ENCODE measurements at places on chromosomes 4 and X.

DNA sequence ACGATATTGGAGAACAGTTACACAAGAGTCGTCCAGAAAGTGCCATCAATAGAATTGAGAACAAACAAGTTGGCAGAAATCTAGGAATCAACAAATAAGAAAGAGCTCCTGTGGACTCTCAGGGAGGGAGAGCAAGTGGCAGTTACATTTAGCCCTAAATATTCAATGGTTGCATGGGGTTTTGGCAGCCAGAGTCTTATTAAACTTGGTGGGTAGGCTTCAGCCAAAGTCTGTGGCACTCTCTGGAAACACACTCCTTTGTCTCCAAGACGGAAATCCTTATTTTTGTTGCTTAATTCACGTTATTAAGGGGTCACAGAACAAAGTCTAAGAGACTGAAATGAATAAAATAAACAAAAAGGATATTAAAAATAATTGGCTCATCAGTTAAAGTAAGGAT, 742.2 kb upstream of the ATOH1 start:
- no peak for DNase-seq

DNA sequence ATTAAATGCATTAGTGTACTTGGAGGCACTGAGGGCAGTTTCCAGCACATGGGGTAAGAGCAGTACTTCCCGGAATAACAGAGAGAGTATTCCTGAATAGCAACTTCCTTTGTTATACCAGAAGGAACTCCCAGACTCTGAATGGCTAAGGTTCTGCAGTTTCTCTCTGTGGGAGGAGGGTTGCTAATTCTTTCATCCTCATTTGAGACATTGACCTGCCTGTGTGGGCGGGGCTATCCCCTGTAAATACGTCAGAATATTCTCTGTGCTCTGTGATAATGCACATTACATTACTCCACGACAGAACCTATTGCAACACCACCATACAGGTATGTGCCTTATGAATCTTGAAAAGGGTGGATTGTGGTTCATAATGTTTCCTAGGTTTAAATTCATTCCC, 52.7 kb downstream of the SPINK2 start:
- DNase-seq, result no peak

DNA sequence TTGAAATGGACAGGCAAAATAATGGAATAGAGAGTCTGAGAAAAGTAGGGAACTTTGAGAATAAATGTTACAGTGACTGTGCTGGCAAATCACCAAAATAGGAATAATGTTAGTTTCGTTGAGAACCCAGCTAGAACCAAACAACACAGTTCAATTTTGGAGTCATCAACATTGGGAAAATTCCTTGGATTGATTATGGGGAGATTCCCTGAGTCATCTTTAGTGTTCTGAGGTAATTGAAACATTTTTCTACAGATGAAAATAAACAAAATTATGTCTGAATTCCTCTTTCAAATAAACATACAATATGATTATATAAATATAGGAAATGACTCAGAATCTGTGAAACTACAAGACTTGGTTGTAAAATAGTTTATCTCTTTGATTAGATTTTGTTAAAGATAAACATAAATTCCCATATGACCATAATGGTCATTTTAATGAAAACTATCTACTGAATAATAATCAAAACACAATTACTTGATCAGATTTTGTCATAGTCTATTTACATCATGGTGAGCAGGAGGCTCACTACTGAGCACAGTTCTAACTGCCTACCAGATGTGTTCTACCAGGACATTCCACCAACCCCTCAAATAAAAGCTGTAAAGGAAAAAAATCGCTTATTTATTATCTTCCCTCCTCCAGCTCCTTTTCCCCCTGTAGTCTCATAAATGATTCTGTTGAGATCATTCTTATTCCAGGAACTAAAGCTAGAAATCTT, 51.4 kb upstream of the GABRA2 start:
- DNase-seq, result no peak

DNA sequence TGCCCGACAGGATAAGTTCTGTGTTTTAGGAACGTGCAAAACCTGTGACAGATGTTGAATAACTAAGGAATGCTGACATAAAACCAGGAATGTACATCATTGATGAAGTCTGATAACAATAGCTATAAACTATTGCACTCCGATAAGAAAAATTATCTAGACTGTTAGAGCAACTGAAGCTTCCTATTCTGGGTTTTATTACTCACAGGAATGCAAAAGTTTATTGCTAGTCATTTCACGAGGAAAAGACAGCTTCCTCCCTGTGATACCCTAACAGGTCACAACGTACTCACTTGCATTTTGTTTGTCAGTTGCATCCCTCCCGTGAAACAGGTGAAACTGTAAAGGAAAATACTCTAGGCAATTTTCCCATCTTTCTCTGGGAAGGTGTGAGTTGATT, 65.9 kb downstream of the CLDN22 start:
- no peak for DNase-seq

- no peak for DNase-seq
These were observed 28.6 kb downstream of the NUDT10 start for GRCh38 chrX:51361251-51361650.

DNA sequence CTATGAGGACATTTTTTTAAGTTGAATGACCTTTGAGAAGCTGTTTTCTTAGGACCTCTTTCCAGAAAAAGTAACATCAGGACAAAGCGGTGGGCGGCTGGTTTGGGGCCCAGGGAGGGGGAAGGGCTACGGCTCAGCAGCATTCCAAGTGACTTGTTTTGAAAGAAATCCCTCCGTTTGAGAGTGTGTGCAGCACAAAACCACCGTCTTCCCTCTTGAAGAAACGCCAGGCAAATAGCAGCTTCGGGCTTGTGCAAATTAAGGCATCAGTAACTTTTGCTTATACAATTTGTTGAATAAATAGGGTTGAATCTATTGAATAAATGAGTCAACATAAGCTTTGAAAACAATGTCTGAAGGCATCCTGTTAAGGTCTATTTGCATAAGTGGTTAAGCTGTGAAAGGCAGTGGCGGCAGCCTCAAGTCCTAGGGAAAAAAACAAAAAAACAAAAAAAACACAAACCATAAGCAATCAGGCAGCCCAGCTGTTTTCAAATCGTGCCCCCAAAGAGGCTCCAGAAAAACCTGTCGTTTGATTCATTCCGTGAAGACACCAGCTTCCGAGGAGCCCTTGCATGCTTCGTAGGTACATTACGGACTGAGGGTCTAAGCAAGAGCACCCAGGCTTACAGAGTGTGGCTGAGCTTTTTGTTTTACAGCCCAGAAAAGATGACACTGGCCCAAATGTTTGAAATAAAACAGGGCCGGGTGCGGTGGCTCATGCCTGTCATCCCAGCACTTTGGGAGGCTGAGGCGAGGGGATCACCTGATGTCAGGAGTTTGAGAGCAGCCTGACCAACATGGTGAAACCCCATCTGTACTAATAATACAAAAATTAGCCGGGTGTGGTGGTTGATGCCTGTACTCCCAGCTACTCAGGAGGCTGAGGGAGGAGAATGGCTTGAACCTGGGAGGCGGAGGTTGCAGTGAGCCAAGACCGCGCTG, 103.7 kb downstream of the CRLF2 start:
- no peak for DNase-seq

GRCh38 chrX:136064661-136065043, 79.4 kb downstream of the SLC9A6 start:
- DNase-seq, result no peak

GRCh38 chrX:34560180-34560579, 96.9 kb downstream of the TMEM47 start:
- DNase-seq, result no peak

DNA sequence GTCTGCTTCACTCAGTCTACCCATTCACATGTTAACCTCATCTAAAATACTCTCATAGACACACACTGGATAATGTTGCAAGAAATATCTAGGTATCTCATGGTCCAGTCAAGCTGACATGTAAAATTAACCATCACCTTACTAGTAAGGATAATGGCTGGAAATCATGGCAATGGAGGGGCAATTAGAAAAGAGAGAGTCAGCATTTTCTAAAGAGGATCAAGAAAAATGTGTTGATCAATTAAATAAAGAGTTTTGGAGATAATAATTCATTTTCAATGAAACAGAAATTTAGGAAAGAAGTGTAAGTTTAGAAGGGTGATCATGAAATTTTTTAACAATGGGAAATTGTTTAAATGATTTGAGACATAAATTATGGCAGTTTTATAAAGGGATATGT, 1914.1 kb upstream of the IGFBP7 start:
- DNase-seq, result no peak

- no peak for DNase-seq
These were observed 1323.4 kb downstream of the C4orf33 start for GRCh38 chr4:130419211-130419975.

GRCh38 chr4:105059337-105059736, 87.3 kb upstream of the TET2 start:
- no peak for DNase-seq

GRCh38 chrX:74892561-74892960, 32.7 kb downstream of the NEXMIF start:
- DNase-seq, result no peak

- DNase-seq, result no peak
These were observed 166.5 kb downstream of the SCFD2 start for GRCh38 chr4:53199356-53199755.

DNA sequence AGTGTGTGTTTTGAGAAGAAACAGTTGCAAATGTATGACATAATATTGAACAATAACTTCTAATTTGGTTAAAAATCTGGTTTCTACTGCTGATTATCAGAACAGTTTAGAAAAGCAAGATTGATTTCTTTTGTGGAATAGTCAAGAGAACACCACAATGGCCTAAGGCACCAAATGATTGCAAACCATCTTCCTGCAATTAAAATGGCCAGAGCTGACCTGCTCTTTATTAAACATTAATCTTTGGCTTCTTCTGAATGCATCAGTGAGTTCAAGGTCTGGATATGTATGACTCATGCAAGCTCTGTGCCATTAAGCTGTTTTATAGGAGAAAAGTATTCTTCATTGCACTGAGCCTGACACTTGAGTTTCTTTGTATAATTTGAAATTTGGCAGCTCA, 107.8 kb upstream of the PDHA2 start:
- no peak for DNase-seq

GRCh38 chr4:16085822-16086221, 2.0 kb upstream of the PROM1 start:
- no peak for DNase-seq

DNA sequence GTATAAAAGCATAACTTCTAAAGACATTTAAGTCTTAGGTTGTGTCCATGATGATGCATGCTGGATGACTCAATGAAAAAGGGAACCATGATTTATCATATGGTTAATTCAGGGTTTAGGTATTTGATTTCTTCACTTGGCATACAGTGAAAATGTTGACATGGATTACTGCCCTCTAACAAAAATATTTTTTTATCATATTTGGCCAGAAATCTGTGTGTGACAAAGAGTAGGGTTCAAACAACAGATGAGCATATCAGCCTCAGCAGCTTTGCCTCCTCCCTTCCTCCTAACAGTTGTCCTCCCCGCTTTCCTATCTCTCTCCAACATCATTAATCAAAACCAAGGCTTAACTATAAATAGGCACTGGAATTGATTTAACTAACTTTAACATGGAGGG, 46.3 kb downstream of the ARHGAP6 start:
- DNase-seq, result no peak

DNA sequence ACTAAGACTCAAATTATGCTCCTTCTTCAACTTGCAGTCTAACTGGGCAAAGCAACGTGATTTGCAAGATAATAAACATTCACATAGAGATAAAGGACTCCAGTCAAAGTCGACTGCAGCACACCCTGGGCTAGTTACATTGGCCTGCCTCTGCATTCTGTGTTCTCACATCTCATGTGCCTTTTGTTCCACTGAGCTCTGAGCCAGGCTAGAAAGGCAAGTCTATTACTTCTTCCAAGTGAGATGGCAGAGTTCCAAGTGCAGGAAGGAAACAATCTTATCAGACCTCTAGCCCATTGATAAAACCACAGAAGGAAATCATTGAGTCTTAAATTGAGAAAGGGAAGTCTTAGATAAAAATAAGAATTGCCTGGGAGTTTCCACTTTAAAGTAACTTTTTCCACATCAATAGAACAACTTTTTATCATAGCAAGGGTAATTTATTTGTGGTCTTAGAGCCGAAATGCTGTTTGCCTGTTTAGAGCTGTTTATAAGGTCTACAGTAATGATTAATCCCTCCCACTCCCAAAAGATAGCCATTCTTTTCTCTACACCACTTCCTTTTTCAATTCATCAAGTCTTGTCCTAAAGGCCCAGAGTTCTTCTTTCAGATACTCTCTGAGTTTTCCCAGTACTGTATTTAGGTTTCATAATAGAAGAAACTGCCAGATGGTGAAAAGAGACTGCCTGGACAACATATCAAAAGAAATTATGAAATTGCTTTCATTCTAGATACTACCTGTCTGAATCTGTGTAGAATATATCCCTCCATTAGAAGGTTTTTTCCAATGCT, 200.2 kb downstream of the GUCY2F start:
- DNase-seq, result no peak

DNA sequence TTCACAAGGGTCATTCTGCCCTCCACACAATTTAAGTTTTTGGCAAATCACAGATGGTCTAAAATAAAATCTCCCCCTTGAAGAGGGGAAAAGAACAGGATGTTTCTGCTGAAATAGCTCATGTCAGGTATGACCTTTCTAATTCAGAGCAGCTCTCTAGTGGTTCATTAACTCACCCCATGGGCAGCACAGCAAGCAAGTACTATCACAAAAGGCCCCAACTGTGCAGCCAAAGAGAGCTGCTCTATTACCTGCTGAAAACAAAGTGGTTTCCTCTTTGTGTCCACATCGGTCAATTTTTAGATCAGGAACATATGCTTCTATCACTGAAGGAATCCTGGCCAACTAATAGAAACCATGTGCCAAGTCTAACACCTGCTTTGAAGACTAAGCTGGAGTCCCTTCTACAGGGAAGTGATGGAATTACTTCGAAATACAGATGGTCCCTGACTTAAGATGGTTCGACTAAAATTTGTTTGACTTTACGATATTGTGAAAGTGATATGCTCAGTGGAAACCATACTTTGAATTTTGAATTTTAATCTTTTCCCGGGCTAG, 164.3 kb downstream of the ENOX2 start:
- no peak for DNase-seq

- DNase-seq, result peak; percentile 2
These were observed 23.0 kb upstream of the PGM2 start for GRCh38 chr4:37803348-37803973.

GRCh38 chr4:43485196-43485595, 592.7 kb downstream of the GRXCR1 start:
- DNase-seq, result no peak

- DNase-seq, result no peak
These were observed 180.7 kb downstream of the ADGRL3 start for GRCh38 chr4:61380865-61381264.

DNA sequence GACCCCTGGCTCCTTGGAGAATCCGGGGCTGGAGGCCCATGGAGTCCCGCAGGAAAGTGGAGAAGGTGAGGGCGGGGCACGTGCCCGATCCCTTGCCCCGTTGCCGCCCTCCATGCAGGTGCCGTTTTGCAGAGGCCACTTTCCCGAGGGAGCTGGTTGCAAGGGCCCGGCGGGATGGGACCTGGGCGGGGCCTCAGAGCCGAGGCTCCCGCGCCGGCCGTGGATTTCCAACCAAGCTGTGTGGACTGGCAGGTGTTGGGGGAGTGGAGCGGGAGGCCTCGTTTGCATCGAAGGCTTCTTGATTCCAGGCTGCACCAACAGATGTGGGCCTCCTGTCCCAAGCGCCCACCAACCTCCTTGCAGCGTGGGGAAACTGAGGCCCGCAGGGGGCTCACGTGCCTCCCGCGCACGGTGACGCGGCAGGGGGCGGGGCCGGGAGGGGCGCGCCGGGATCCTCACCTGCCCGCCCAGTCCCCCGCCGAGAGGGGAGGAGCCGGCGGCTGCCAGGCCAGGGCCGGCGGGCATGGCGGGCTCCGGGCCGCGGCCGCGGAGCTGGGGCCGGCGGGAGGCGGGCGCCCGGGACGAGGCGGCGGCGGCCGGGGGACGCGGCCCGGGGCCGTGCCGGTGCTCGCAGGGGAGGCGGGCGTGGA, 24.9 kb downstream of the SH3BP2 start:
- DNase-seq, result peak; percentile 29

Data from NCI-H2171 (cell line).